ENCODE measurements at places on chromosomes 1 and 21.

GRCh38 chr1:177732178-177732577 lies 237.7 kb downstream of the SEC16B start:
- DNase-seq = no peak

DNA sequence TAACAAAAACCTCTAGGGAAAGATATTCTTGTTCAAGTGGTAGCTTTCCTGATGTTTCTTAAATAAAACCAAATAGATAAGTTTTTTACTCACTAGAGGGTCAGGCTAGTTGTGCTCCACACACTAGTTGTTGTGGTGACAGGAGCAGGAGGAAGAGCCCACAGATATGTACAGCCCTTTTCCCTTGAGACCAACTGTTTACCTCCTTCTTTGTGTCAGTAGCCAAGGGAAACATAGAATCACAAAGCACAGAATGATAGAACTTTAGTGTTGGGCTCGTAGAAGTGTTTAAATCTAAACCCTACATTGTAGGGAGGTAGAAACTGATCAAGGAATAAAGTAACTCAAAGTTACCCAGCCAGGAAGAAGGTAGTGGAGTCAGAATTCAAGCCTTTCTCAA lies 309.0 kb downstream of the CTH start:
- DNase-seq = no peak

- no peak for DNase-seq
Measured at GRCh38 chr1:118751166-118751565, 237.0 kb downstream of the TBX15 start.

- no peak for DNase-seq
Measured at GRCh38 chr1:171983584-171983983, 142.3 kb downstream of the DNM3 start.

- DNase-seq = peak; percentile 98
Measured at GRCh38 chr1:225834417-225835329, 24.7 kb downstream of the EPHX1 start.

- no peak for DNase-seq
Measured at GRCh38 chr1:212914789-212915188, 35.6 kb upstream of the VASH2 start.

DNA sequence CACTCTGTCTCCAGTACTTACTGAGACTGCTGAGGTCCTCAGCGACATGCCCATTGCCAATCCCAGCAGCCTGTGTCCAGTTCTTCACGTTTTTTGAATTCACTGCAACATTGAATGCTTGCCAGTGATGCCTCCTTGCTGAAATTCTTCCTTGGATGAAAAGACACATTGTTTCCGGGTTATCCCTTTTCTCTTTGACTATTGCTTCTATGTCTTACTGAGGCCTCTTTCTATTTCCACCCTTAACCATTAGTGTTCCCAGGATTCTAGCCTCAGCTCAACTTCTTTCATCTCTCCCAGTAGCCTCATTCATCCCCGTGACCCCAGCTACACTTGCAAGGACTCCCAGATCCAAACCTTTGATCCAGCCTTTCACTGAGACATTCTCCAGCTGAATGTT lies 46.5 kb upstream of the KIF26B start:
- DNase-seq = no peak

DNA sequence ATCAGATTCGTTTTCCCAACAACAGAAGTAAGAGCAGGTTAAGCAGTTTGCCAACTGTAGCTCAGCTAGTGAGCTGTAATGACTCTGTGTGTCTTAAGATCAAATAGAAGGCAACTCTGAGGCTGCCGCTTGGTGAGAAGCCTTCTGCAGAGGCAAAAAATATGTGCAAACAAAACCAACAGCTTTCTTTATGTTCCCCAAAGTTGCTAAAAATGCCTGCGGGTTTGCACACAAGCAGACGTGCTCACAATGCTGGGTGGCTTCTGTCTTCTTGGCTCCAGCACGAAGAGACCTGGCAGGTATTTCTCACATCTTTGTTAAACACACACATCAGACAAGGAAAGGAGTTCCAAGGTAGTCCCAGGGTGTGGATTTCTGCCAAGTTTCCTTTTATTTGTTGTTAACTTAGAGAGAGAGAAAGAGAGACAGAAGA lies 158.9 kb upstream of the JUN start:
- peak; percentile 97 for DNase-seq

GRCh38 chr21:45460611-45461368 lies 55.8 kb downstream of the COL18A1 start:
- no peak for DNase-seq

GRCh38 chr21:37749132-37749531 lies 167.1 kb downstream of the KCNJ6 start:
- DNase-seq = no peak

GRCh38 chr21:45590726-45591618 lies 48.7 kb upstream of the SLC19A1 start:
- no peak for DNase-seq

DNA sequence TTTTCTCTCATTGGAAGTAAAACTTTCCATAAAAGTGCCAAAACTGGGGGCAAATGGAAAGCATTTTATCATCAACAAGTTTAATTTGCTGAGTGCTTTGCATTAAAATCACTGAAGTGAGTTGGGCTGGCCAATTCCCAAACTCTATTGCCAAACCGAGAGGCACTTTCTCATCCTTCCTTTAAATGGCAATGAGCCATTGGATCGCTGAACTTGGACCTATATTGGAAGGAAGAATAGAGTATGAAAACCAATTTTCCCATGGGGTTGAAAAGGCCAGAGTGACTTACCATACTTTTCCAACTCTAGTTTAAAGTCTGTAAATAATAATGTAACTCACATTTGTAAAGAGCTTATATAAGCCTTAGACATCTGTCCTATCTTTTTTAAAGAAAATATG lies 189.1 kb upstream of the C1orf87 start:
- DNase-seq = no peak

DNA sequence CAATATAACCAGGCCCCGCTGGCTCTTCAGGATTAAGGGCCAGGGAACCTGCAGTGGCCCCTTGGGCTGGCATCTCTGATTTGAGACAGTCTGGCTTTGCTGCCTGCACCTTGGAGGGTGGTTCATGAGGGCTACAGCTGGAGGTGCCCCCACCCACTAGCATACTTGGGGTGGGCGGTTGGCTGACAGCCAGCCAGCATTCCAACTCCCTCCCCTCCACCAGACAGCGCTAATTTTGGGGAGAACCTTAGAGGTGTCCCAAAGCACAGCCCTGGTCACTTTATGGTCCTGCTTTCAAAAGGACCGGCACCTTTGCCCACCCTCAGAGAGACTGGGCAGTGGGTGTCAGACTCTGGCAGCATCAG lies 180.7 kb upstream of the VAMP3 start:
- no peak for DNase-seq

DNA sequence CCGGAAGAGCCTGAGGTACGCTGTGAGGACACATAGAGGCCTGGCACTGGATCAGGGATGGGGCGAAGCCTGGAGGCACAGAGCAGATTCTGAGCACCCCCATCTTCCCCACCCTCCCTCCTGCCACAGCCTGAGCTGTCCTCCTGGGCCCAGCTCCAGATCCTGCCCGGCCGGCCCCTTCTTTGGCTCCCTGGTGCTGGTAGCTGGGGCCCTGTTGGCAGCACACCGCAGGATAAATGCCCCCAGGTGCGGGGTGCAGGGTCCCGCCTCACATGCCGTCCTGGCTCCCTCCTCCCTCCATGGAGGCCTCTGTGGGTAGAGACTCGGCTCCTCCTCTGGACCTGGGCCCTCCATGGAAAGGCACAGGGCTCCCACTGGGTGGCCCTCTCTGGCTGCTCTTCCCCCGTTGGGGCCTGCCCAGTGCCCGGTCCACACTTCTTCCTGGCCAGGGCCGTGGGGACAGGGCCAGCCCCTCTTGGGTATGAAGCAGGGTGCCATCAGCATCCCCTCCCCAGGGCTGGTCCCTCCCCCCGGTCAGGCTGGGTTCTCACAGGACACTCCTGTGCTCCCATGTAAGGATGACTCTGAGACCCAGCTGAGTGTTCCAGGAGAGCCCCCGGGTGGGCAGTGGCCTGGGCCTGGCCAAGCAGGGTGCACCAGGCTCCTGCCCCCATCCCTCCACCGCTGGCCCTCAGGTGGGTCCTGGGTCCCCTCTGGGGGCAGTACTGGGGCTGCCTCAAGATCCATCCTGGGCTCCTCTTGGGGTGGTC lies 1.1 kb upstream of the OBSCN start:
- no peak for DNase-seq

GRCh38 chr1:23810818-23811540 lies 10.4 kb upstream of the GALE start:
- DNase-seq = no peak

- DNase-seq = no peak
Measured at GRCh38 chr1:206696812-206697585, 12.3 kb downstream of the MAPKAPK2 start.

DNA sequence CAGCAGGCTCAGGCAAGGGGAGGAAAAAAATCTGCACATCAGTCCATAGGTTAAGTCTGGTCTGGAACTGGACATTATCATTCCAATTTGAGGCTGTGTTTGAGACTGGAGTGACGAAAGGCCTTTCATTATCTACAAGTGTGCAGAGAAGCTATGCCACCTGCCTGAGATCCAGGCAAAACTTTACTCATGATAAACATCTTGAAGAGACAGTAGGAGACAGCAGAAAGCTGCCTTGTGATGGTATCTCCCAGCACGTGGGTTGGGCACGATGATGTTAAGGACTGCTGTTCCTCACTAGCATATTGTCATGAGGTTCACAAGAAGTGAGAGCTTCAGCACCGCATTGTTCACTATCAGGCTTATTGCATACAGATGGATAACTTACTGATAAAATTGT lies 126.4 kb downstream of the PLXNA2 start:
- DNase-seq = no peak

DNA sequence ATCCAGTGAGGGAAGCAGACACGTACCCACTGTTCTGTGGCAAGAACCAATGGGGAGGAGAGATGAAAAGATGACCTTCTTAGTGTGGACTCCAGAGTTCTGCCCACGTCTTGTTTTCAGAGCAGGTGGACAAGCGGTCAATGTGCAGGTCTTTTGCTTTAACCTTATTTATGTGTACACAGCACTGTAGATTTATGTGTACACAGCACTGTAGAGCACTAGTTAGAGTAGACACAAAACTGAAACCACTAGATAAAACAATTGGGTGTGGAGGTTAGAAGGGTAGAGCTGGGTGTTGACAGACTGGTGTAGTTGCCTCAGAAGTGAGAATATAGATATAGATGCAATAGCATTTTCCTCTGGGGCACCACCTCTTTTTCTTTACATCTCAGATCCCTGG lies 150.0 kb downstream of the MAGI3 start:
- no peak for DNase-seq

DNA sequence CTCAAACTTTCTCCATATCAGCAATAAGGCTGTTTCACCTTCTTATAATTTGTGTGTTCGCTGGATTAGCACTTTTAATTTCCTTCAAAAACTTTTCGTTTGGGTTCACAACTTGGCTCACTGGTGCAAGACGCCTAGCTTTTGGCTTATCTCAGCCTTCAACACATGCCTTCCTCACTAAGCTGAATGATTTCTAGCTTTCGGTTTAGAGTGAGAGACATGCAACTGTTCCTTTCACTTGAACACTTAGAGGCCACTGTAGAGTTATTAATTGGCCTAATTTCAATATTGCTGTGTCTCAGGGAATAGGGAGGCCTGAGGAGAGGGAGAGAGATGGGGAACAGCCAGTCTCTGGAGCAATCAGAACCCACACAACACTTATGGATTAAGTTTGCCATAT lies 41.2 kb upstream of the IFNLR1 start:
- no peak for DNase-seq

GRCh38 chr1:25034736-25035522 lies 104.9 kb upstream of the RUNX3 start:
- DNase-seq = no peak

Data from LNCaP clone FGC (cell line).